ENCODE measurements at places on chromosomes 13 and 19.
A peak's percentile ranks its signal among the peaks of the same experiment; 100 is the strongest.

GRCh38 chr19:49374665-49375434 is 11.2 kb downstream of the DKKL1 start:
- DNase-seq, result no peak

DNA sequence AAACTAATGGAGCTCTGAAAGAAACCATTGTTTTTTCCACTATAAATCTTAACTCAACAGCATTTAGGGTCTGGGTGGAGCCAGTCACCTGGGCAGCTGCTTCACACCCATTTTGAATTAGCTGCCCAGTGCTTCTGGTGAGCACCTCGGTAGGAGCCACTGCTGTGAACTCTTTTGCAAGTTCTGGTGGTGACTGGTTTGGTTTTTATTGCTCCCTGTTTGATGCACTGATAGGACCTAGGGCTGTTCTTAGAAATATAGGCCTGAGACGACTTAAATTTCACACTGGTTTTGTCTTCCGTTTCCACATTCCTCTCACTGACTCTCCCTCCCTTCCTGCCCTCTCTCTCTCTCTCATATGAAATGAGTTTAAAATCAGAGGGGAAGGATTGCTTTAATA is 103.9 kb downstream of the GGACT start:
- no peak for DNase-seq

DNA sequence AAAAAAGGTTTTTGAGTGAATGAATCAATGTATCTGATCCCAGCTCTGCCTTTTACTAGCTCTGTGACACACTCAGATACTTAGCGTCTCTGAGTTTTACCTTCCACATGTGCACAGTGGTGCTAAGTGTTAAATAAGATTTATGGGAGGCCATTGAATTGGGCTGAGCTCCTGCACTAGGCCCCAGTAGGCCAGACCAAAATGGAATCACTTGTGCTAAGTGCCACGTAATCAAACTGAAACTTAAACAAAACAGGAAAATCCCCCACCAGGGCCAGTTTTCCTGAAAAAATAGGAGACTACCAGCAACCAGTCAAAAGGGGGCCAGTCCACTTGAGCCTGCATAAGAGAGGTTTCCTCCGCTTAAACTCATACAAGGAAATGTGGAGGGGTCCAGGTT is 40.9 kb downstream of the GJA3 start:
- DNase-seq, result no peak

GRCh38 chr13:74134777-74135325 is 647 bp upstream of the KLF12 start:
- no peak for DNase-seq

DNA sequence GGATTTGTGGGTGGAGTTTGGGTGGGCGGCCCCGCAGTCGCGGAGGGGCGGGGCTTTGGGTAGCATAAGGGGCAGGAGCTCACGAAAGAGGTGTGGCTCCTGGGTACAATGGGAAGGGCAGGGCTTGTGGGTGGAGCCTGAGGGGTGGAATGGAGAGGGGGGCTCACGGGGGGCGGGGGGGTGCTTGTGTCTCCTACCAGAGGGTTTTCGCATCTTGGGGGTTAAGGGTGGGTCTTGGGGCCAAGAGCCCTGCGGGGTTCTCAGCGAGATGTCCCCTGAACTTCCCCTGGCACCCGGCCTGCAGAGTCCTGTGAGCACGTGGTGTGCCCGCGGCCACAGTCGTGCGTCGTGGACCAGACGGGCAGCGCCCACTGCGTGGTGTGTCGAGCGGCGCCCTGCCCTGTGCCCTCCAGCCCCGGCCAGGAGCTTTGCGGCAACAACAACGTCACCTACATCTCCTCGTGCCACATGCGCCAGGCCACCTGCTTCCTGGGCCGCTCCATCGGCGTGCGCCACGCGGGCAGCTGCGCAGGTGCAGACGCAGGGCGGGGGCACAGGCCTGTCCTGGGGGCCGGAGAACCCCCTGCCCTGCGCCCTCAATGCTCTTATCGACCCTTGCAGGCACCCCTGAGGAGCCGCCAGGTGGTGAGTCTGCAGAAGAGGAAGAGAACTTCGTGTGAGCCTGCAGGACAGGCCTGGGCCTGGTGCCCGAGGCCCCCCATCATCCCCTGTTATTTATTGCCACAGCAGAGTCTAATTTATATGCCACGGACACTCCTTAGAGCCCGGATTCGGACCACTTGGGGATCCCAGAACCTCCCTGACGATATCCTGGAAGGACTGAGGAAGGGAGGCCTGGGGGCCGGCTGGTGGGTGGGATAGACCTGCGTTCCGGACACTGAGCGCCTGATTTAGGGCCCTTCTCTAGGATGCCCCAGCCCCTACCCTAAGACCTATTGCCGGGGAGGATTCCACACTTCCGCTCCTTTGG is 5.1 kb downstream of the FSTL3 start:
- no peak for DNase-seq

DNA sequence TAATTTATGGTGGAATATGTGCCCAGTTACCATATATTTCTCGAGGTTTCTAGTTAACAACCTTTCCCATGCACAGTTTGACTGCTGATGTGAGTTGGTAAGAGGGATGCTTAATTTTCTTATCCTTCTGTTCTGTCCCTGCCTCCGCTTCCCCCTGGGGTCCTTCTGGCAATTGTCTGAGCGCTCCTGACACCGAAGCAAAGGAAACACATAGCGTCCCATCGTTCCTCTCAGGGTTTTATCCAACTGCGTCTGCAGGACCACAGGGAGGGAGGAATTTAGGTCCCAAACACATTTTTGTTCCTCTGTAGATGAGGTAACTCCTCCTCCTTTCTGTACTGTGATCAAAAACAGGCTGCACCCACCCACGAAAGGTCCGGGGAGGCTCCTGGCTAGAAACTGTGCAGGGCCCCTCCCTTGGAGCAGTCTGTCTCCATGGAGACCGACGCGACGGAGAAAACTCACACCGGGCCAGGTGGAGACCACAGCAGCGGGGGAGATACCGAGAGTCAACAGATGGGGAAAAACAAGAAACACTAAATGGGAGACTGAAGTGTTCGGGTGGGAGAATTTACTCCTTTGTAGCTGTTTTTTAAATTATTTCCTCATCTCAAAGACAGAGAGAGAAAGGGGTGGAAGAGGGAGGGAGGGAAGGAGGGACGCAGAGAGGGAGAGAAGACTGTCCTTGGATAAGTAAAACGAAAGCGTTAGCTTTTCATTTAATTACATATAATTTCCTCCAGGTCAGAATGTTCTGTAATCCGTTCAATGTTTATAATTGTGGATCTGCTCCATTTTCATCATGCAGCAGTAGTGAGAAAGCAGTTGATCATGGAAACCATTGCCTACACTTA is 191.8 kb upstream of the NBEA start:
- no peak for DNase-seq

- DNase-seq, result no peak
Observed at GRCh38 chr13:35592457-35592856, 116.0 kb upstream of the MAB21L1 start.

DNA sequence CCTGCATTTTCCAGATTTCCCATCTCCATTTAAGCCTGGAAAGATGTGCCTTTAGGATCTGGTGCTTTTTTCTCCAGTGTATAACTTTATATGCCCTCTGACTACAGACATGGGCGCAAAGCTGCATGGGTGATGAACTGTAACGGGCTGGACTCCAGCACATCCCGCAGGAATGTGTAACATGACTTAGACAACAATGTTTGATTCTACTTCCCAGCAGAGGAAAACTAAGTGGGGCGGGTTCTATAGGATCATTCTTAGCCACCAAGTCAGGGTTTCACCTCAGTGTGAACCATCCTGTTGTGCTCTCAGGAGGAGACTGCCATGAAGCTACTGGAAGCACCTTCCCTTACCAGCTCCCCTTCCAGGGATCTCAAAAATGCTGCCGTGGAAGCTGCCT is 93.2 kb upstream of the SERP2 start:
- no peak for DNase-seq

- no peak for DNase-seq
Observed at GRCh38 chr19:32877323-32877912, 7.9 kb upstream of the SLC7A9 start.

- no peak for DNase-seq
Observed at GRCh38 chr13:73714522-73714921, 419.7 kb downstream of the KLF12 start.

- DNase-seq, result no peak
Observed at GRCh38 chr19:43395561-43395960, 19.1 kb upstream of the TEX101 start.

- no peak for DNase-seq
Observed at GRCh38 chr13:22012686-22013085, 341.8 kb downstream of the FGF9 start.

- DNase-seq, result peak; percentile 67
Observed at GRCh38 chr13:59774491-59774971, 389.2 kb downstream of the DIAPH3 start.

- no peak for DNase-seq
Observed at GRCh38 chr13:76378767-76379166, 507.4 kb downstream of the KCTD12 start.
